Astrocyte of the spinal cord (primary cell): ENCODE measurements at places on chromosomes 7 and 10.

DNA sequence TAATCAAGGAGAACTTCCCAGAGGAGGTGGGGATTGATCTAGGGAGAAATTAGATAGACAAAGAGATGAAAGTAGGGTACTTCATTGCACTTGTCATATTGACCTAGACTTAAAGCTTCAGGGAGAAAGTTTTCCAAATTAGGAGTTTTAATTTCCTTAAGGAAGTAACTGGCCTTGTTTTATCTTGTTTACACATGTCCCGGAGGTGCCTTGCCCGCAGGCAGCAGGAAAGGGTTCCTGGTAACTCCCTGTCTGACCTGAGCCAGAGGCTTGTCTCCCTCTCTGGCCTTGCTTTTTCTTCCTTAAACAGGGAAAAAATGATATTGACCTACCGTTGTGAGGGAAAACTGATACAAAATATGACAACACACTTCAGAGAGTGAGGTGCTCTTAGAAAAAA, 181.6 kb downstream of the EVX1 start:
- no peak for DNase-seq

DNA sequence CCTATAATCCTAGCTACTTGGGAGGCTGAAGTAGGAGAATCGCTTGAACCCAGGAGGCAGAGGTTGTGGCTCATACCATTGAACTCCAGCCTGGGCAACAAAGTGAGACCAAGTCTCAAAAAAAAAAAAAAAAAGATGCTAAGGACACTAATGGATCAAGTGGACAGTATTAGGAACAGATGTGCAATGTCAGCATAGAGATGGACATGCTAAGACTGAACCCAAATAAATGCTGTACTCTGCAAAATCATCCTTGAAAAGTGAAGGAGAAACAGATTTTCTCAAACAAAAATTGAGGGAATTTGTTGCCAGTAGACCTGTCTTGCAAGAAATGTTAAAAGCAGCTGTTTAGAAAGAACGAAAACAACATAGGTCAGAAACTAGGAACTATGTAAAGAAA, 194.5 kb downstream of the USP6NL start:
- DNase-seq: no peak

GRCh38 chr7:36852017-36852416, 127.7 kb upstream of the AOAH start:
- no peak for DNase-seq

GRCh38 chr10:46217752-46218453, 68.9 kb upstream of the ANTXRL start:
- DNase-seq: no peak

GRCh38 chr7:135616136-135616535, 46.2 kb upstream of the STMP1 start:
- no peak for DNase-seq

GRCh38 chr10:63208986-63209385, 75.9 kb downstream of the NRBF2 start:
- DNase-seq: peak; percentile 51

DNA sequence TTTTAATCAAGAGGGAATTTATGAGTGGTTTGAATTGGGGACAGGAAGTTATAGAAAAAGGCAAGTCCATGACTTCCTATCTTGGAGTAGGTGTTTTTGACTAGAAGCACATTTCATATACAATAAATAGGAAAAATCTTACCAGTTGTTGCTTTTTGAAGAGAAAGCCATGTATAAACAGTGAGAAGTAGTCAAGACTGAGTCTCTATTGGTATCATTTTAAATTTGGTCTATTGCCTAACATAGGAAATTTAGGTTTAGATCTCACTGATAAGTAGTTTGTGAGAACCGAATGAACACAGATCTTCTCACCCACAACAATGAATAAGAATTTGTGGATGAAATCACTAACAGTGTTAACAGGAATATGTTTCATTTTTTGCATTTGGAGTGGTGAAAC, 387.2 kb downstream of the BBS9 start:
- DNase-seq: no peak

- DNase-seq: no peak
These were observed 13.0 kb downstream of the BCAP29 start for GRCh38 chr7:107593025-107593410.

- DNase-seq: no peak
These were observed 30.4 kb upstream of the PPIF start for GRCh38 chr10:79316671-79317431.

DNA sequence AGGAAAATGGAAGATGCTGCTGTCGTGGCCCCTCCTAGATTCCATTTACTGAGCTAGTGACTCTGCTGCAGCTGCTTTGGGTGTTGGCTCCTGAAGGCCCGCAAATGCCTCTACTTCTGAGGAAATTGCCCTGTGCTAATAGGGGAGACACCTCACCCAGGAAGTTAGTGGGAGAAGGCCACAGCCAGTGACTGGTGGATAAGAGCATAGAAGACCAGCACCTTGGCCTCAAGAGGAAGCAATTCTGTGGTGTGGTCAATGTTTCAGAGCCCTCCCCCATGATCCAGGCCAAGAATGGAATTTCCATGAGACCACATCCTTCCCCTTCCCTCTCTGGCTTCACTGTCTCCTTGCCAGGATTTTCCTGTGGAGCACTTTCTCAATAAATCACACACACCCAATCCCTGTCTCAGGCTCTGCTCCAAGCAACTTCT, 25.0 kb upstream of the FZD1 start:
- DNase-seq: peak; percentile 87

DNA sequence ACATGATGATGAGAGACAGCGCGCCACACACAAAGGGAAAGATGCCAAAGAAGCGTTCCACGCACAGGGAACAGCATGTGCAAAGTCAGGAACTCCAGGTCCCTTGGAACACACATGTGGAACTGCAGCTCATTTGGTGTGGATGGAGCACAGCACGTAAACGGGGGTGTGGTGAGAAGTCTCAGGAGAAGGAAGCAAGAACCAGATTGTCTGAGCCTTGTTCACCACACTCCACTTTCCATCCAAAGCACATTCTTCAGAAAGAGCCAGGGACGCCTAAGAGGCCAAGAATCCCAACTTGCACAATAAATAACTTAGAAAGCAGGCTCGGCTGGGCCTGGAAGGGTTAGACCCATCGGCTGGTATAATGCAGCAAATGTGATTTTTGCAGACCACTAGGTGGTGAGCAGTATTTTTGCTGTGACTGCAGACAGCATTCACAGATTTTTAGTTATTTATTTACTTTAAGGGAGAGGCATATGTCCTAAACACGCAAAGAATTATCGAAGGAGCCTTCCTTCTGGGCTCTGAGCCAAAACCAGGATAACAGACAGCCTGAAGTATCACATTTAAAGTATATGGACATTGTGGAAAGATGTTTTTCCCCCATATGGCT, 27.9 kb upstream of the ASCC1 start:
- peak; percentile 86 for DNase-seq

- peak; percentile 55 for DNase-seq
These were observed 9.1 kb upstream of the TMEM236 start for GRCh38 chr10:17742918-17743317.

- peak; percentile 66 for DNase-seq
These were observed 18.6 kb downstream of the INA start for GRCh38 chr10:103295374-103296015.

DNA sequence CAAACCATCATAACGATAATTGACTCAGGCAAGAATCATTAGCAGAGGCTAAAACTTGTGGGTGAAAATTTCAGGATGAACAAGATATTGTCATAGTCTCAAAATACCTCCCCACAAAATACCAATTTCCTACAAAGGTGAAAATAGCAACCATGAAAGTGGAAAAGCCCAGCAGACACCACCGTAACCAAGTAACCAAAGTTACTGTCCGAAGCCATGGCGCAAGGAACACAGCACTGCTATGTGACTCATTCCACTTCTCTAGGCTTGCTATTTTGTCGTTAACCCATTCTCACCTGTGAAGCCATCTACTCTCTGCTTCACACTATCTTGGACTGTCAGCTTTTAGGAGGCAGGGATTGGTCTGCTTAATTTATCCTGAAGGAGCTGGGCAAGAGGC, 113.8 kb upstream of the CACUL1 start:
- no peak for DNase-seq
